ENCODE measurements at places on chromosomes 13 and 19.

DNA sequence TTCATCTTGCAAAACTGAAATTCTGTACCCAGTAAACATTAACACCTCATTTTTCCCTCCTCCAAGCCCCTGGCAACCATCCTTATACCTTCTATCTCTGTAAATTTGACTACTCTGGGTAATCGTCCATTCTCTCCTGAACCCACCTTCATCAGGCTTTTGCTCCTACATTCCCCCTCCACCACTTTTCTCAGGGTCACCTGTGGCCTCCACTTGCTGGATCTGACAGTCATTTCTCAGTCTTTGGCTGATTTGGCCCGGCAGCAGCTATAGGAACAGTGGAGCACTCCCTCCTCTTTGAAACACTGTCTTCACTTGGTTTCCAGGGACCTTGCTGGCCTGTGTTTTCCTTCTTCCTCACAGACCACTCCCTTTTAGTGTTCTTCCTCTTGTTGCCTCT is 83.5 kb downstream of the LRCH1 start:
- DNase-seq: no peak

DNA sequence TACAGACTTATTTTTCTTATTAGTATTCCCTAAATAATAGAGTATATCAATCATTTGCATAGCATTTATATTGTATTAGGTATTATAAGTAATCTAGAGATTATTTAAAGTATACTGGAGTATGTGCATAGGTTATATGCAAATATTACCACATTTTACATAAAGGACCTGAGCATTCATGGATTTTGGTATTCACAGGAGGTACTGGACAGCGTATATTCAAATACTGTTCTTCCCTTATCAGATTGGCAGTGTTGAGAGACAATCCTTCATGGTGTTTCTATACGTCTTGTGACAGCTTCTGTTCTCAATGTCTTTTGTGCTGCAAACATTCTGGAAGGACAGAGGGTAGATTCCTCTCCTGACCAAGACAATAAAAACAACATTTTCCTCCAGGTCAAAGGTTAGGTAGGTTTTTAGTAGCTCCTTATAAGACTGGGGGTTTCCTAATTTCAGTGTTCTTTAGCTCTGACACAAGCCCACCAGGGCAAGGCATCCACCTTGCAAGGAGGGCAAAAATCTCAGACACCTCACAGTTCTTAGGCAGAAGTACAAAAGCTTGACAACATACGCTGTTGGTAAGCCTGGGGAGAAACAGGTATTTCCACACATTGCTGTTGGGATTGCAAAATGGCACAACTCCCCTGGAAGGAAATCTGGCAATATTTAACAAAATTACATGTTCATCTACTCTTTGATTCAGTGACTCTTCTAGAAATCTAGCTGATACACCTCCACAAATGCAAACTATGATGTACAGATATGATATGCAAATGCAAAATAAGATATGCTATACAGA is 20.6 kb upstream of the PCCA start:
- no peak for DNase-seq

DNA sequence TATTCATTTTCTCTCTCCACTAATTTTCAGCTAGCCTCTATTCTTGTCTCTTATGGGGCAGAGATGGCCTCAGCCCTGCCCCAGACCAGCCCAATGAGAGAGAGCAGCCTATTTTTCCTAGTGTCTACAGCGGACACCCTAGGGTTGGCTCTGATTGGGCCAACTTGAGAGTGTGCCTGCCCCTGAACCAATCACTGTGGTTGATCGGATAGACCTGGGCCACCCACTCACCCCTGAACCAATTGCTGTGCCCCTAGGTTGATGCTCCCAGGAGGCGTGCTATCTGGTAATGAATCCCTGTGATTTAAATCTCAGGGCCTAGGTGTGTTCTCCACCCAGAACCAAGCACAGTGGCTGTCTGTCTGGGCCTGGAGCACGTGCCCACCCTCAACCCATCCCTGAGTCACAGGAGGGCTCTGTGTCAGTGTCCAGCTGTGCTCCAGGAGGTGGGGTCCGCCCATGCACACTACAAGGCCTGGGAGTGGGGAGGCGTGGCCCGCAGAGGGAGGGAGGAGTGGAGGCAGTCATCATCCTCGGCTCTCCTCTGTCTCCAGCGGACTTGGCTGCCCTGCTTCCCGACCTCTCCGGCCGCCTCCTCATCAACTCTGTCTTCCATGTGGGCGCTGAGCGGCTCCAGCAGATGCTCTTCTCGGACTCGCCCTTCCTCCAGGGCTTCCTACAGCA is 14.9 kb upstream of the SCN1B start:
- no peak for DNase-seq

- DNase-seq: no peak
Observed at GRCh38 chr19:6532244-6532999, 1.6 kb downstream of the TNFSF9 start.

- DNase-seq: no peak
Observed at GRCh38 chr19:38234615-38235014, 10.6 kb upstream of the DPF1 start.

- no peak for DNase-seq
Observed at GRCh38 chr13:99382428-99383133, 75.4 kb upstream of the GPR183 start.

GRCh38 chr13:109281903-109282635 is 504.3 kb downstream of the IRS2 start:
- no peak for DNase-seq

DNA sequence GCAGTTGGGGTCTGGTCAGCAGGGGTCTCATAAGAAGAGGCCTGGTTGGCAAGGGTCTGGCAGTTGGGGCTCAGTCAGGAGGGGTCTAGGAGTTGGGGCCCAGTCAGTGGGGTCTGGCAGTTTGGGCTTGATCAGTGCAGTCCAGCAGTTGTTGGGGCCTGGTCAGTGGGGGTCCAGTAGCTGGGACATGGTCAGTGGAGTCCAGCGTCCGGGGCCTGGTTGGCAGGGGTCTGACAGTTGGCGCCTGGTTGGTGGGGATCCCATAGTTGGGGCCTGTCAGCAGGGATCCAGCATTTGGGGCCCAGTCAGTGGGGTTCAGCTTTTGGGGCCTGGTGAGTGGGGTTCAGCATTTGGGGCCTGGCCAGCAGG is 60.5 kb upstream of the TPM4 start:
- no peak for DNase-seq
